Liver (tissue), 10 donors: ENCODE measurements at places on chromosomes 11 and 22. TPM values are rescaled to one million over a fixed set of nuclear protein-coding genes. Genes with fewer than 3 reads are reported as not detected.

The OR8J1 gene
- total RNA-seq: not detected

The SEC14L6 gene
- 0.25 TPM for total RNA-seq

The ACRV1 gene
- not detected for total RNA-seq

DNA sequence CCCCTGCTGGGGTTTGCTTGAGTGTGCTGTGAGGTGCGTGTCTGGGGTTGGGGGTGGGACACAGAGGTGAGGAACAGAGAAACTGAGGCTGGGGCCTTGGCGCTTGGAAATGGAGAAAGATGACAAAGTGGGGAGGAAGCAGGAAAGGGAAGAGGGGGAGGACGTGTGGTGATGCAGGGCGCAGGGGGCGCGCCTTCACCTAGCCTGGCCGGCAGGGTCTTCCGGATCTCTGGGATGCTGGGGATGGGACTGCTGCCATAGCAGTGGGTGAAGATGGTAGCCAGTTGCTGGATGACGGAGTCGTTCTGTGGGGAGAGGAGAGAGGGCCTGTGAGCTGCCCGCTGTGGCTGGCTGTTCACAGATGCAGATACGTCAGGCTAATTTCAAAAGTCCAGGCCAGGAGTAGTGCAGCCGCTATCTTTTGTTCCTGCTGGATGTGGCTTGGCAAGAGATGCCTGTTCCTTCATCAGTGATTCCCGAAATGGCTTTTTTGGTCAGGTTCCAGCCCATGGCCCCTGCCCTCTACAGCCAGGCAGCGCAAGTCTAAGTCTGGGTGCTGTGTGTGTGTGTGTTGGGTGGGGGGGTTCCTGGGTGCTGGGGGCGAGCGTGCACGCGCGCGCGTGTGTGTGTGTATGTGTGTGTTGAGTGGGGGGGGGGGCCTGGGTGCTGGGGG, 54.8 kb downstream of the NAT10 start:
- DNase-seq: no peak

DNA sequence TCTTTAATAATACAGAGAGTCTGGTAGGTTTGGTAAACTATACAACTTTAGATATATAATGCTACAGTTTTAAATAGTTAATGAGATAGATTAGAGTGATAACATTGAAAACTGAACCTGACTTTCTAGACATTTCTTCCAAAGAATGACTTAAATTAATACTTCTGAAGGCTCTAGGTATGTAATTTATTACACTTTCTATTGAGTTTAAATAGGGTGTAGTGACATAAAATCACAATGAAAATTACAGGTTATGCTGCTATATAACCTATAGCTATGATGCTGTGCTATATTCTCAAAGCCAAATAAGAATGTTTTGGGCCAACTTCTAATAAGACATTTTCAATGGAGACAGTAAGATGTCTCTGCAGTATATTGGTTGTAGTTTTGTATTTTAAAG, 7.7 kb downstream of the HIPK3 start:
- DNase-seq: no peak

The VPREB1 gene
- total RNA-seq: not detected

DNA sequence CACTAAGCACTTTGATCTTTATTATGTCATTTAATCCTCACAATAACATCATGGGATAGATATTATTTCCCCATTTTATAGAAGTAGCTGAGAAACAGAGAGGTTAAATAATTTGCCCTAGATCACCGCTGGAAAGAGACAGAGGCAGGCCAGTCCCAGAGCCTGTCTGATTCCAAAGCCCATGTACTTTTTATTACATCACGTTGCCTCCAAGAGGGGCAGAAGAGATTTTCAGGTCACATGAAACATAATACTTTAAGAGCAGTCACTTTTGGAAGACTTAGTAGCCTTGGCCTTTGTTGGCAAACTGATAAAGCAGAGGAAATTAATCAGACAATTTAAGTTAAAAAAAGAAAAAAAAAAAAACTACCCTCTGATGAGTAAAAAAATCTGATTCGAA, 200.2 kb upstream of the ARHGAP20 start:
- DNase-seq: no peak

The FAM180B gene
- not detected for total RNA-seq

The RFPL1 gene
- total RNA-seq: 1.0 TPM

- no peak for DNase-seq
Measured at GRCh38 chr11:11306855-11307254, 46.2 kb downstream of the CSNK2A3 start.

DNA sequence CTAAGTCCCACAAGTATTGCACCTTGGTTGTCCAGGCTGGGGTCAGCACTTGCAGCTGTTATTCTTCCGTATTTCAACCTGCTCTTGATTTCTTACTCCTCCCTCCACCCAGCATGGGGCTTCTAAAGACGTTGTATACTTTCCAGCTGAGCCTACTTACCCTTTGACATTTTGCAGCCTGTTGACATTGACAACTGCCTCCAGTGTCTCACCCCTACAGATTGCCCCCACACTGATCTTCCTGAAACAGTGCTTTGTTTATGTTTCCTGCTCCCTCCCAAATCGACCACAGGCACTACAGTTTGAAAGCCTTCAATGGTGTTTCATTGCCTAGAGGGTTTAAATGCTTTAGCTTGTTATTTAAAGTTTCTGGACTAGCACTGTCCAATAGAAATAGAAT, 56.6 kb downstream of the FAM83F start:
- no peak for DNase-seq

DNA sequence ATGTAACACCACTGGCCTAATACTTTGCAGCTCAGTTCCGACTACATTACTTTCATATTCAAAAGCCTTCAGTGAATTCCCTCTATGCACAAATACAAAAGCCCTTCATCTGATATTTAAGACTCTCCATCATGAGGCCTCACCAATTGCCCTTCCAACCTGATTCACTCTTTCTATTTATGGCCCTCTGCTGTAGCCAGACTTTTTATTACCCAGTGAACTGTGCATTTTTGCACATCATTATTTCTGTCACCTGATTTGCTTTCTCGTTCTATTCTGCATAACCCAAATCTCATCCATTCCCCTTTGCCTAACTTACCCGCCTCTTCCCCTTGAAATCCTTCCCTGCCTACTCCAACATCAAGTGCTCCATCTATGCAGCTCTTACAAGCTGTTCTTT, 78.3 kb downstream of the BBOX1 start:
- no peak for DNase-seq

DNA sequence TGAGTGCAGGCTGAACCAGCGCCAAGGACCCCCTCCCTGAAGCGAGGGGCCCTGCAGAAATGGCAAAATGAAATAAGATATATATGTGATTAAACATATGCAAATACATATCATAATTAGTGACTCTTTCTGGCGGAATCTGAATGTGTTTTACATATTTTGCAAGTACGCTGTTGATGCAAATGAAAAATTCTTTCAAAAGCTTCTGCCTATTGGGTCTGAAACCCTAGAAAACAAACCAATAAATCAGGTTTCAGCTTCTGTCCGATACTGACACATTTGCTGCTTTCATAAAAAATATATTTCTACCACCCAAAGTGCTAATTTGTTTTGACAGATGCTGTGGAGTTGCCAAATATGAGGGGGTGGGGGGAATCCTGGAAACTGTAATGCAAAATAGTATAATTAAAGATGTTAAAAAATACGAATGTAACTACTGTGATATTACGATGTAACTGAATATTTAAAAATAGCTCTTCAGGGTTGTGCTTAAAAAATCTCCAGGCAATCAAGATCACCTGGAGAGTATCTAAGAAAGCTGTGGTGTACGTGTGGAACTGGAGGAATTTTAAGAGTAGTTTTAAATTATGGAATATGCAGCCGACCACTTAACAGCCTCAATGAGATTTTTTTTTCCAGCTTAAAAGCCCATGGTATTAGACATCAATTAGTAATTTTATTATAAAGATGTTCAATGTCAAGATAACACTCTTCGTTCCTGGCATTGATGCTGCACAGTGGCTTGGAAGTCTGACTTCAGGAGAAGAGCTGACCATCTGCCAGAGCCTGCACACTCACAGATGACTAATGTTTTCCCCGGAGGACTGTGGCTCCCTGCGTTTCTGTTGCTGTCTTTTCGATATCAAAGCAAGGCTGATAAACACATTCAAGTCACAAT, 122.2 kb upstream of the RCN1 start:
- DNase-seq: no peak
